ENCODE measurements at places on chromosomes 4 and X.

DNA sequence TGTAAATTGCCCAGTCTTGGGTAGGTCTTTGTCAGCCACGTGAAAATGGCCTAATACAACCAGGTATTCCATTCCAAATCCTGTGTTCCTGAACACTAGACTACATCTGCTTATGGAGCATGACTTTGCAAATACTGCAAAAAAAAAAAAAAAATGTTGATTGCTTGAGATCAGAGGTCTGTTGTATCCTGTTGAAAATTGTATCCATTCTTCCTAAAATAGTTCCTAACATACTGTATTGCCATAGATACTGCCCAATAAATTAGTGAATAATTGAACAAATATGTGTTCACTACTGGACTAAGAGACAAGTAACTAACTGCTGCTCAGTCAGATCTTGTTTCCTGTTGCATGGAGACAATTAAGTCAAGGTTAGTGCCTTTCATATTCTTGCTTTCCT is 164.3 kb upstream of the PABPC4L start:
- DNase-seq: no peak

- DNase-seq: no peak
Observed at GRCh38 chrX:15973299-15973698, 118.7 kb upstream of the AP1S2 start.

DNA sequence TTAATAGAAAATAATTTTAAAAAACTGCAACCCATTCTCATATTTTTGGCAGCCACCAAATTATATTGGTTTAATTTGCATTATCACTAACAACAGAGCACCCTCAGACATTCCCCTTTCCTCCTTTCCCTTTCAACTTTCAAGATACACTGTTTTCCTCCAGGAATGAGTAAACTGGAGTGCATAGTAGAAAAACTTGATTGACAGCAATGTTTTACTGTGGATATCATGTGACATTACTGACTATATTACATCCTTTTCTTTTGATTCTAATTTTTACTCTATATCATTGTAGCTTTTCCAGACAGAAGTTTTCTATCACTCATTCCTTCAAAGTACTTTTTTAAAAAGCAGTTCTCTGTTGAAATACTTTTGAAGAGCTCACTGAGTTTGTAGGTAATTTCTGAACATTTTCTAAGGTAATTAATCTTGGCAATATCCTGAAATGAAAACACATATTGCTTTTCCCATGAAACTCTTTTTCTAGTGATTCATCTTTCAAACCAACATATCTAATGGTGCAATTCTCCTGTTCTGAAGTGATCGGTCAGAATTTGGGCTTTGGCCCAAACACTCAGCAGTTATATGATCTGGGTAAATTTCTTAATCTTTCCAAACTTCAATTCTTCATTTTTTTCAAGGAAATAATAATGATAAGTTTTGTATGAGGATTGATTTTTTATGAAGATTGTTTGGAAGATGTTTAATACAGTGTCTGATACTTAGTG is 920.4 kb upstream of the EPHA5 start:
- no peak for DNase-seq

DNA sequence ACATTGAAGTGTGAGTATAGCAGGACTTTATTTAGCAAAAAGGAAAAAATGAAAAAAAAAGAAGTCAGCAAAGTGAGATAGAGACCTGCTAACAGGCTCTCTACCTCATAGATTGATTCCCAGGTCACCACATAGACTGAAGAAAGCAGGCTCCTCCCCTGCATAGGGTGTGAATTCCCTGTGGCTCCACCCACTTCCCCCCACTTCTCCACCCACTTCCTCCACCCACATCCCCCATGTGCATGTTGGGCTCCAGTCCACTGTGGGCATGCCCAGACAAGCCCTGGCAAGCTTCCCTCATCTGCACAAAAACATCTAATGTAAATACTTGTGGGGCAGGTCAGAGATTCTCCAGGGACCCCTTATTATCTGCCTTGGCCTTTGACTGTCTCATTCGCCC is 97.8 kb downstream of the TMEM47 start:
- no peak for DNase-seq

GRCh38 chr4:141026900-141027299 is 106.4 kb downstream of the RNF150 start:
- DNase-seq: no peak

DNA sequence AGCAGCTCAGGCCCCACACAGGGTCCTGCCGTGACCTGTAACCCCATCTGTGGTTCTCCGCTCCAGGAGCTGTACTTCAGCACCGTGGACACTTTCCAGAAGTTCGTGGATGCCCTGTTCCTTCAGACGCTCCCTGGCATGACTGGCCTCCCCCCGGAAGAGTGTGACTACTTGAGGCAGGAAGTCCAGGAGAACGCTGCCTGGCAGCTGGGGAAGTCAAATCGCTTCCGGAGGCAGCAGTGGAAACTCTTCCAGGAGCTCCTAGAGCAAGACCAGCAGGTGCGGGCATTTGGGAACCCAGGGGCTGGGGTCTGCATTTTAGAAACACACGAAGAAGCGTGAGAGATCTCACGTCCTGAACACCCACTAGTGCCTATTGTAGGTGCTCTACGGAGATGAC is 72.5 kb downstream of the EVC start:
- DNase-seq: peak; percentile 11

- DNase-seq: no peak
Observed at GRCh38 chr4:38292529-38292928, 332.3 kb downstream of the PTTG2 start.

DNA sequence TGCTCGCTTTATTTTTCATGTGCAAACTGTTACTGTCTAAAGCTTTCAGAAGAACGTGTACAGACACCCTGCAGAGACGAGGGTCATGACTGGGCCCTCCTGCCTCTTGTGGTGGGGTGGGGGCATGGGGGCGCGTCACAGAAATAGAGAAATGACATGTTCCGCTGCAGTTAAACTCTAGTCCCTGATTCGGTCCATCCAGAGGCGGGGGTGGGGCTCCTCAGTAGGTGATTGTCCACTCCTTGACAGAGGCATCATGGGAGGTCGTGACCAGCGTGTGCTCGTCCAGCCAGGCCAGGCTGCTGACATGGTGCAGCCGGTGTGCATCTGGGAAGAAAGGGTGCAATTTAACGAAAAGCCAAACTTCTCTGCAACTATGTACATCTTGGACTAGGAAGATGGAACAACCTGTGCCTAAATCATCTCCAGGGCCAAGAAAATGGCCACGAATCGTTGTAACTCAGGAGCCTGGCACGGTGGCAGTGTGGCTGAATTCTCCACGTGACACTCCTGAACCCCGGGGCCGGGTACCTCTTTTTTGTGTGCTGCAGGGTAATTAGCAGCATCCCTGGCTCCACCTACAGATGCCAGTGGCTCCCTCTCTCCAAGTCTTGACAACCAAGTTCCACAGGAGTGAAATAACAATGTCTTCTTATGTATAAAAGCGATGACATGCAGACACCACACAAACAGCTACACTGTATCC is 41.3 kb downstream of the WDR1 start:
- DNase-seq: no peak
